GM19239 (cell line): ENCODE measurements at places on chromosomes 3 and 15.

DNA sequence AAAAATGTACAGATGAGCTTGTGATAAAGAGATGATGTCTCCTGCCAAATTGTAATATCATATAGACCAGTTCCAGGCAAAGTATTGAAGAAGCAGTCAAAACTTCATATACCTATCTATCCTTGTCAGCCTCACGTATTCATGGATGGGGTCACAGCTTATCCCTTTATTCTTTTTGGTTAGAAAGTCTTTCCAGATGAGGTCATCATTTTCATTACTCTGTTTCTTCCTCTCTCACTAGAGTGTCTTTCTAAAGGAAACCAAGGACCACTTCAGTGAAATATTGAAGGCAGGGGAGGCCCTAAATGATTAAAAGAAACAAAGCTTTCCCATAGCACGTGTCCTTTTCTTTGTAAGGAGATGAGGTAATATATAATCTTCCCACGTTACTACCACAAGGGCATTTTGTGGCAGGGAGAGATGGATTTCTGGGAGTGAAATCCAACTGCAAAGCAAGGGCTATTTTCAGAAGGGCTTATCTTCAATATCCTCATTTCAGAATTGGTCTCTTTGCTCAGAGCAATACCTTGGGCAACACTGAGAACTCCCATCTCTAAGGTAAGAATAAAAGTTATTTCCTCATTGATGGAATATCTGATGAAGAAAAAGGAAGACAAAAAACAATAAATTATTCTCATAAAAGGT is 260.2 kb downstream of the TIGIT start:
- DNase-seq, result no peak

DNA sequence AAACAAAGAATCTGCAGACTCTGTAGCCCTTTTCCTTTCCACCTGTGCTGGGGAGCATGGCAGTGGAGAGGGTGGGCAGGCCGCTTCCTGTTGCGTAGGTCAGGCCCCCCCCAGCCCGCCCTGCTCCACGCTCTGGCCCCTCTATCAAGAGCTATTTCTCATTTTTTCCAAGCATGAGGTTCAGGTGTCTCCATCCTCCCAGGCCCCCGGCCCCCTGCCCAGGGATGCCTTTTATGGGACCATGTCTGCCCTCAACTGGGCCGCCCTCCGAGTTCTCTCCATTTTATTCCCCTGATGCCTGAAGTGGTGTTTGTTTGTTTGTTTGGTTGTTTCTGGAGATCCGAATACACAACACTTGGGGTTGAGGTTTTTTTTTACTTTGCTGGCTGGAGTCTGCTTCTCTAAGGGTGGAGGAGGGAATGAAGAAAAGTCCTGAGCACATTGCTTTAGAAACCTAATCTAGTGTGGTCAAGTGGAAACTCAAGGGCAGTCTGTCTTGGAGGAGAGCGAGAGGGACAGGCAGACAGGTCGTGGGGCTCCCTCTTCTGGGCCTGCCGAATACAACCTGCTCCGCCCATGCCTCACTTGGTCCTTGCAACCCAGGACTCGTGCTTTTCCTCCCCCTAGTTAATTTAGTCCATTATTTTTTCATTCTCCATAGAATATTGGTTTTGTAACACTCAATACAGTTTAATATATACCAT is 176.5 kb upstream of the LYSMD4 start:
- DNase-seq, result no peak

GRCh38 chr3:98894791-98895576 is 6.5 kb downstream of the DCBLD2 start:
- DNase-seq, result no peak

- DNase-seq, result no peak
Observed at GRCh38 chr3:167253037-167253436, 127.1 kb downstream of the ZBBX start.

DNA sequence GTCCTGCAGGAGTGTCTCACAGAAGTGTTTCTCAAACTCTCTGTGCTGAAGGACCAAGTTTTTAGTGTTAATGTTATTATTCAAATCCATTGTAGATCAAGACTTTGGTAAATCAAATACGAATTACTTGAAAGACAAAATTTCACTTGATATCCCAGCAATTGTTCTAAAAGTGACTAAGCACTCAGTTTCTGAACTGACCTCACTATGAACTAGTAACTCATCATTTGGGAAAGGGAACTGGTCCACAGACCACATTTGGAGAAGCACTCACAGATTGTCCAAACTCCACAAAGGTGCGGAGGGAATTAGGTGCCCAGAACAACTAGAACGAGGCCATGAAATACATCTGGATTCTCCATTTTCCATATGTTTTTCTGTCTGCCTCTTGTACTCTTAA is 25.6 kb downstream of the FAM43A start:
- DNase-seq, result no peak

- DNase-seq, result no peak
Observed at GRCh38 chr3:171511450-171511849, 51.2 kb upstream of the TNIK start.

DNA sequence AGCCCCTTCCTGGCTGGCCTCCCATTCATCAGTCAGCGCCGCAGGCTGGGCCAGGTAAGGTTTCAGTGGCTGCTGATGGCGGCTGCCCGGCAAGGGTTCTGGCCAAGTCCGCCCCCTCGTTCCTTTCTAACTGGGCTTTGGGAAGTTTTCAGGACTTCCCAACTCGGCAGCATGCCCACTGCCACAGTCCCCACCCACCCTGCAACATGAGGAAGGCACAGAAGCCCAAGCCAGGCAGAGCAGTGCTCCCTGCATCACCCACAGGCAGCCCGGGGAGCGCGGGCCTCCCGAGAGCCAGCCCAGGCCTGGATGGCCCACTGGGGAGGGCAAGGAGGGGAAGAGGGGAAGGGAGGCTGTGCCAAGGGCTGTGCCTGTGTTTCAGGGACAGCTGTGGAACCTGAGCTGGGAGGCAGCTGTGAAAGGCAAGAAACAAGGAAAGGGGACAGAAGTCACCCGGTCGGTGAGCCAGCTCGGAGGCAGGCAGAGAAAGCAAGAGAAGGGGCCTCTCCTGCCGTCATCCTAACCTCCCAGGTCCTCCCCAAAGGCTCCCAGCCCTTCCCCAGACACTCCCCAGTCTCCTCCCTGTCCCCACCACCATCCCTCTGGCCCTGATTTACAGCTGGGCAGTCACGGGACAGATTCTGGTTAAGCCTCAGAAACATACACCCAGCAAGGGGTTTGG is 73.9 kb downstream of the CPN2 start:
- DNase-seq, result no peak
